NCI-H226 (cell line): ENCODE measurements at places on chromosomes 2 and 18.

- DNase-seq = peak; percentile 89
Observed at GRCh38 chr2:98771721-98772524, 41.0 kb upstream of the MGAT4A start.

DNA sequence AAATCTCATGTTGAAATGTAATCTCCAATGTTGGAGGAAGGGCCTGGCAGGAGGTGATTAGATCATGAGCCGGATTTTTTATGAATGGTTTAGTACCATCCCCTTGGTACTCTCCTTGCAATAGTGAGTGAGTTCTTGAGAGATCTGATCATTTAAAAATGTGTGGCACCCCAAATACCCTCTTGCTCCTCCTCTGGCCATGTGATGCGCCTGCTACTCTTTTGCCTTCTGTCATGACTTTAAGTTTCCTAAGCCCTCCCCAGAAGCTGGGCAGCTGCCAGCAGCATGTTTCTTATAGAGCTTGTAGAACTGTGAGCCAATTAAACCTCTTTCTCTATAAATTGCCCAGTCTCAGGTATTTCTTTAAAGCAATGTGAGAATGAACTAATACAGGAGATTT is 72.6 kb upstream of the FIGN start:
- DNase-seq = no peak

GRCh38 chr2:231928901-231929725 is 2.9 kb upstream of the NPPC start:
- DNase-seq = no peak

DNA sequence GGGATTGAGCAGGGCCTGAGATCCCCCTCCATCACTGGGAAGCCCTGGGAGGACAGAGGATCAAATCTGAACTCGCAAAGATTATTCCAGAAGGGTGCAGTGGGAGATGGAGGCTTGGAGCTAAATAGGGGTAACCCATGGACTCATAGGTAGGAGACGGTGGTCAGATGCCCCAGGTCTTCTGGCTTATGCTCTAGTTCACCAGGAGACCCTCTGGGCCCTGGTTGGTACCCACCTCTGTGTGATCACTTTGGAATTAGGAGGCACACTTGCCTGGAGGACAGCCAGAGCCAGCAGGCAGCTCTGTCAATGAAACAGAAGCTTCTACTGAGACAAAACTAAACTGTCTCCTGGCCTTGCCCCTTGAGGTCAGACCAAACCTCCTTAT is 110.6 kb downstream of the TGFA start:
- DNase-seq = no peak

GRCh38 chr18:72201032-72201431 is 343.1 kb downstream of the CBLN2 start:
- no peak for DNase-seq

DNA sequence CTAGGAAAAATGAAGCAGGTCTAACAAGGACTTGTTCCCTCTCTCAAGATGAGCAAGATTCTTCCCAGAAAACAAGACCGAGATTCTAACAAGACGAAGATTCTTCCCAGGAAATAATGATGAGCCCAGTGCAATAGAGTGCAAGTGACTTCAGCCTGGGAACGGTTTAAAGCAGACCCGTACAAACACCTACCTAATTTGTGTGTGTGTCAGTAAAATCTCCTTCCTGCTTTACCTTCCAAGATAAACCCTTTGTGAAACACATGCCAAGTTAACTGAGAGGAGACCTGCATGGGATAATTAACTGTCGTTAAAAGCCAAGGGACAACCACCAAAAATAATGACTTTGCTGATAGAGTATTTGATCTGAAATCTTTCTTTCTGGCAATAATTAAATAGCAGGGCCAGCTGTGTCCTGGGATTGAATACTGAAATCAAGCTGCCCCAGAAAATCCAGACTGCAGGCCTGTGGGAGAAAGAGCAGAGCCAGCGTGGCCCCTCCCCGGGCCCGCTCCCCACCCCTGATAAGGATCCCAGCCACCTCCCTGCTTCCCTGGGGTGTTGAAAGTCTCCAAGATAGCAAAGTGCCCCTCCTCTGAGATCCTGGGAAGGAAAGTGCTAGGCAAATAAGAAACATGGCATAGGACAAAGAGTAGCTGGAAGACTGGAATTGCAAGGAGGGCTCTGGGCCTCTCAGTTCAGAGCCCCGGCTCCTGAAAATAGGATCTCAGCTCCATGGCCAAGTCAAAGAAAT is 145.5 kb downstream of the CYP26B1 start:
- DNase-seq = no peak

DNA sequence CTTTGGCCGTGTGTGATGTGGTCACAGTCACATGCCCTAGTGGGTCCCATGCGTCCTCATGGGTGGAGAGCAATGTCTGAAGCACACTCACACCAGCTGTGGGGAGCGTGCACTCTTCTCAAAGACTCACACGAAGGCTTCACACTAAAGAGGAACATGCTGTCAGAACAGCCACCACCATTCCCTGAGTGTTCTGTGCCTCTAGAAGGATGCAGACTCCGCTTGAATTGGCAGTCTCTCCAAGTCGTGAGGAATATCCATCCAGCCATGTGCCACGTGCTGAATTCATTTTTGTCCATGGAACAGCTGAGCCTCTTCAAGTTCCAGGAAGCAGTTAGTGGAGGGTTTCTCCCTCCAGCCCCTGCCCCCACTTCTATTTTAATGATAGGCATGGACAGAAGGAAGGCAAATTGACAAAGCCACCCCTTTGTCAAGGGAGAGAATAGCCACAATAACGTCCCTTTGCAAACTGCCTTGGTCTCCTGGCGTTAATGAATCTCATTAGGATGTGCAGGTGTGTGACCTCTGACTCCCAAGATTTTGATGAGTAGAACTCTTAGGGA is 464.3 kb upstream of the ID2 start:
- DNase-seq = no peak

GRCh38 chr2:102141970-102142828 is at the start of gene IL1R1:
TSS of gene IL1R1 (plus strand) at chr2:102142746. CDS start at chr2:102157725, 14,979 bp downstream.
- DNase-seq = peak; percentile 71

- no peak for DNase-seq
Observed at GRCh38 chr2:27842894-27843293, 47.3 kb downstream of the RBKS start.

- DNase-seq = no peak
Observed at GRCh38 chr2:137255345-137255744, 490.0 kb downstream of the THSD7B start.

- DNase-seq = no peak
Observed at GRCh38 chr2:129698593-129698992, 280.9 kb upstream of the RAB6C start.

GRCh38 chr18:32684096-32684495 is 88.7 kb downstream of the KLHL14 start:
- DNase-seq = no peak

- DNase-seq = no peak
Observed at GRCh38 chr2:42044939-42045338, 2.9 kb upstream of the PKDCC start.

DNA sequence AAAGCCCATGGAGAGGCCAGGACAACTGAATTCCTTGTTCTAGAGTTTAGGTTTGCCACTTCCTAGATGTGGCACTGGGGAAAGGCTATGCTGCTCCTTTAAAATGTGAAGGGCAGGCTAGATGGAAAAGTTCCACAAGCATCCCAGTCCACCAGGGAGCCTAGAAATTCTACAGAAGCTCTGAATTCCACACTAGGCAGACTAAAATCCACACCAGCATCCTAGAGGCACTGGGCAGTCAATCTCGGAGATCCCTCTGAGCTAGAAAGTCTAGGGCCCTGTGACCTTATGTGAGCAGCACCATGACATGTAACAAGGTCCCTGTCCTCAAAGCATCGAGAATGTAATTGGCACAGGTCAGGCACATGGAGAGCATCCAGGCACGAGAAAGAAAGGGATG is 71.5 kb downstream of the LYPD1 start:
- no peak for DNase-seq

DNA sequence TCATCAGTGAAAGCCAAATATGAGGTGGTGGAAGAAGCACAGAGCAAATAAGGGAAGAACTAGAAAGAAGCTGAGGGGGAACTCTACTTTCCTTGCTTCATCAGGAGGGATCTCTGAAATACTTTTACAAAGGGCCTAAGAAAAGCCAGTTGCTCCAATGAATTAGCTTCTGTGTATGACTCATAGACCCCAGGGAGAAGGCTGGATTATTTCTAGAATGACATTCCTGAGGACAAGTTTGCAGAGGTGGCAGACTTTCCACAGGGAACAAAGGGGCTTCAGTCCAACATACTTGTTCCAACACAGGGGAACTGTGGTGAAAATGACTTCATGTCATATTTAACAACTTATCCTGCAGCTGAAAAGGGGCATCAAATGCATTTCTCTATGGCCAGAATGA is 29.0 kb downstream of the DOK1 start:
- DNase-seq = no peak

GRCh38 chr2:28668106-28668814 is 83.4 kb upstream of the PPP1CB start:
- DNase-seq = no peak

DNA sequence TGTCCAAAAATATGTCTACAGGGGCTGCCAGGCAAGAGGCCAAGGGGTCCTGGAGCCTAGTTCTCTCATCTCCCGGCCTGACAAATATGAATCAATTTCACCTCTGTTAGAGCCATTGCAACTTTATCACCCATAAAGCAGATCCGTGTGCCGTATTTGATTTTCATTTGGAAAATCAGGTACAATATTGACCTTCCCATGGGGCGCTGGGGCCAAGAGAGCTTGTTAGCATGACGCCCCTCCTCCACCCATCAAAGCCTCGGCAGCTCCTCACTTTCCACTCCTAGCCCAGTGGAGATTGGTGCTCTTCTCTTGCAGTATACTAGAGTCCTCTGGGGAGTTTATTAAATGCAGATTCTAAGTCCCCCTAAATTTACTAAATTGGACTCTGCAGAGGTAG is 96.8 kb downstream of the CAPN13 start:
- no peak for DNase-seq

DNA sequence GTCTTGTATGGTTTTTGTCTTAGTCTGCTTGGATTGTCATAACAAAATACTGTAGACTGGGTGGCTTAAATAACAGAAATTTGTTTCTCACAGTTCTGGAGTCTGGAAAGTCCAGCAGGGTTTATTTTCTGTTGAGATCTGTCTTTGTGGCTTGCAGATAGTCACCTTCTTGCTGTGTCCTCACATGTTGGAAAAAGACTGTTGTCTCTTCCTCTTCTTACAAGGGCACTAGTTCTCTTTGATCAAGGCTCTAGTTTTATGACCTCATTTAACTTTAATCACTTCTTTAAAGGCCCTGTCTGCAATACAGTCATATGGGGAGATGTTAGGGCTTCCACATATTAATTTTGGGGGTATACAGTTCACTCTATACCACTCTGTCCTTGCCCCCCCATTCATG is 56.5 kb downstream of the NBEAL1 start:
- DNase-seq = no peak

DNA sequence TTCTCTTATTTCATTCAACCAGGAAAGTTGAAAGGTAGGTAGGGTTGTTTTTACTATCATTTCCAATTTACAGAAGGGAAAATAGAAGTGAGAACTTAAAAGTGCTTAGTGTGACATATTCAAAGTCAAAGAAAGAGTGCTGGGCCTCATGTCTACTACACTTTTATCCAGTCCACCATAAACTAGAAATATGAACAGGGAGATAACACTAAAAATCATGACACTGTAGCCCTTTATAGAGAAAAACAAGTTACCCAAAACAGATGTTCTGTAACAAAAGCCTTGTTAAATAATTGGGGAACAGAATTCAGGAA is 20.4 kb downstream of the SLC40A1 start:
- DNase-seq = no peak

GRCh38 chr2:118061135-118061955 is 26.9 kb upstream of the INSIG2 start:
- DNase-seq = peak; percentile 76

- DNase-seq = no peak
Observed at GRCh38 chr2:185215497-185215896, 523.1 kb upstream of the FSIP2 start.

DNA sequence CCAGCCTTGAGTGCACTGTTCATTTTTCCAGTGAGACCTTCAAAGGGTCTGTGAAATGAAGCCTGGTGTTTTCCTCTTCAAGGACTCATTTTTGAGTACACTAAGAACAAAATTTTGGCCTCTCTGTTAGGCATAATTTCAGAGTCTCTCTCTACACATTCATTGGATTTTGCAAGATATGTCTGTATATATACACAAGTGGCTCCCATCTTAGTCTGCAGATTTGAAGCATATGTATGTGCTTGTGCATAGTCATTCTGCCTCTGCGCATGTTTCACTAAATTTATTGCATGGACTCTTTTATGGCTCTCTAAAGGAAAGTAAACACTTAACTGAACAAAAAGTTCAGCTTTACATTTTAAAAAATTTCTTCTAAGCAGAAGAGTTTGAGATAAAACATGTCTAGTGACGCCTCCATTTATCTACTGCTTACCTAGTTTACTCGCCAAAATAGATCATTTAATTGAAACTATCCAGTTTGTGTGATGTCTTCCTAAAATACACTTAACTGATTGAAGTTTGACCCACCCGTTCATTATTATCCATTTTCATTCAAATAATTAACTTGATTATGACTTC is 145.9 kb downstream of the FMNL2 start:
- DNase-seq = no peak

GRCh38 chr2:86414996-86415395 is 26.2 kb upstream of the KDM3A start:
- no peak for DNase-seq

DNA sequence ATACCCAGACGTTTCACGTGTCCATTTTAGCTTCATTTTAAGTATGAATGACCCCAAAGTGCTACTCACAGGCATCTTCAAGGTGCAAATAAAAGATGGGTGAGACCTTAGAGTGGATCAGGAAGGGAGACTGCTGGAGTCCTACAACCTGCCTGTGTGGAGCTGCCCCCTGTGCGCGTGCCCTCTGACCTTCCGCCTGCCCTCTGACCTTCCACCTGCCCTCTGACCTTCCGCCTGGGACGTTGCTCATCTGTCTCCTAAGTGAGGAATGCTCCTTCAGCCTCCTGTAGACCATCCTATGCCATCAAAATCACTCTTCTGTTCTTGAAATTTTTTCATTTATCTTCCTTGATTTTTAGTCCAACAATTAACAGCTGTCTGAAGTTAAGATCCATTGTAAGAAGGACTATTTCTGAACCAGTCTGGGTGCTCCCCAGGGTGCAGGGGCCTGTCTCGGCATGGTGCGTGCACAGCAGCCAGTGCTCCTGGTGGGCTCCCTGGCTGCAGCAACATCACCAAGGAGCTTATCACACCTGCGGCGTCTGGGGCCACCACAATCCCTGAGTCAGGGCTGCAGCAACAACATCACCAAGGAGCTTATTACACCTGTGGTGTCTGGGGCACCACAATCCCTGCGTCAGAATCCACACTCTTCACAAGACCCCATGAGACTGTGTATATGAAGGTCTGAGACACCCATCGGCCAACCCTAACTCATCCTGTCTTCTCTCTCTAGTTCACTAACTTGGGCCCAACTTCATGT is 86.0 kb downstream of the TPO start:
- no peak for DNase-seq

DNA sequence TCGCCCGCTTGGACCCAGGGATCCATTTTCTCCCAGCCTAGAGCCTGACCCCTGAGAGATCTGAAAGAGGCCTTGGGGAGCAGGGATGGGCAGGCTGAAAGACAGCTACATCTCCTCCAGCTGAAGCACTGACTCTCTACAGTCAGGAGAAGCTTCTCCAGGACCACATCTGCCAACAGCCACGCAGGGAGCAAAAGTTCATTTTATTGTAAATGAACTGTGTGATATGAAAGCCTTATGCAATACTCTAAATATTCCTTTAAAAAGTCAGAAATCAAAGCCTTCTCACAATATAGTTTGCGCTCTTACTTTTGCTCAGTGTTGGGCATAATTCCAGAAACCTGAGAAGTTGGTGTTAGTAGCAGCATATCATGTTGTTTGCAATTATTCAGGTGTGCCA is 428.9 kb upstream of the RAB6C start:
- DNase-seq = no peak

GRCh38 chr18:9475643-9476591 is 604 bp downstream of the RALBP1 start:
- no peak for DNase-seq

GRCh38 chr2:226873826-226874225 is 38.0 kb downstream of the RHBDD1 start:
- no peak for DNase-seq
